ENCODE measurements at places on chromosomes 5 and 9. TPM values are rescaled to one million over a fixed set of nuclear protein-coding genes. Genes with fewer than 3 reads are reported as not detected.

DNA sequence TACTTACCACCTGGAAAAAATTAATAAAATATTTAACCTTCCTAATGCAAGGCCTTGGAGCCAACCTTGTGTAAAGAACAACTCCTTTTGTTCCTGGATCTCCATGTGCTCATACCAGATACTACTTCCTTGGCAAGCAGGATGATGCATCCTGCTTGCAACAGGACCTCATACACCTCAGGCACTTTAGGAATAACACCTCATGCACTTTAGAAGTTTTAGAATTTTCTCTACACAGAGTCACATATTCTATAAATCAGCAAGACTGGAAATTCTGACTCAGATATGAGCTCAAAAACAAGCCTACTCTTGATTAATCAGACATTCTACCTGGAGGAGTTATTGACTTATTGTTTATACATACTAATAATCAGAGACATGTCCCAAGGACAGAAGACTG, 209.6 kb upstream of the CDH10 start:
- no peak for DNase-seq

- DNase-seq = peak; percentile 77
These were observed 713 bp downstream of the MOB3B start for GRCh38 chr9:27528886-27529315.

- no peak for DNase-seq
These were observed 139.2 kb upstream of the SMARCA2 start for GRCh38 chr9:1875921-1876448.

GRCh38 chr9:84592918-84593317, 76.6 kb upstream of the NTRK2 start:
- DNase-seq = no peak

DNA sequence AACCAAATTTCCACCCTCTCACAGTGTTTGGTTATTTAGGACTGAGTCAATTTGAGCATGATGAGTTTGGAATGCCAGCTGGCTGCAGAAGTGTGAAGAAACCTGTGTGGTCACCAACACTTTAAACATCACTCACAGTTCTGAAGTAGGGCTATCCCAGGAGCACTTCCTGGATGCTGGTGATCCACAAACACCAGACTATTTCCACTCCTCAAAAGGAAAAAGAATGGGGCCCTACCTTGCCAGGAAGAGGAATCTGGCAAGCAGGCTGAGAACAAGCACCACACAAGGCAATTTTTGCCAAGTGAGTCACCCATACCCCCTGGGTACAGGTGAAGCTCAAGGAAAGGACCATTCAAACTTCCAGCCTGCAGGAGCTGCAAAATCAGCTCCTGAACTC, 294.2 kb upstream of the PTGER4 start:
- no peak for DNase-seq

DNA sequence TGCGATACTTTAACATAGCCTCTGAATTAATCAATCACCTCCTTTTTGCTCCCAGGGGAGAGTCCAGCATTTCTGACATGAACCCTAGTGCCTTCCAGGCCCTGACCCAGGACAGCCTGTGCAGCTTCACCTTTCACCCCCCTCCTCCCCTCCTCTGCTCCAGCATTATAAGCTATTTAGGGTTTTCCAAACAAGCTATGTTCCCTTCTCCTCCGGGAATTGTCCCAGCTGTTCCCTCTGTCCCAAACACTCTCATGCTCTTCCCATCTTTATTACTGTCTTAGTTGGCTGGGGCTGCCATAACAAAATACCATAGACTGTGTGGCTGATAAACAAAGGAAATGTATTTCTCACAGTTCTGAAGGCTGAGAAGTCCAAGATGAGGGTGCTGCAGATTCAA, 161.5 kb downstream of the EBF1 start:
- DNase-seq = peak; percentile 64

DNA sequence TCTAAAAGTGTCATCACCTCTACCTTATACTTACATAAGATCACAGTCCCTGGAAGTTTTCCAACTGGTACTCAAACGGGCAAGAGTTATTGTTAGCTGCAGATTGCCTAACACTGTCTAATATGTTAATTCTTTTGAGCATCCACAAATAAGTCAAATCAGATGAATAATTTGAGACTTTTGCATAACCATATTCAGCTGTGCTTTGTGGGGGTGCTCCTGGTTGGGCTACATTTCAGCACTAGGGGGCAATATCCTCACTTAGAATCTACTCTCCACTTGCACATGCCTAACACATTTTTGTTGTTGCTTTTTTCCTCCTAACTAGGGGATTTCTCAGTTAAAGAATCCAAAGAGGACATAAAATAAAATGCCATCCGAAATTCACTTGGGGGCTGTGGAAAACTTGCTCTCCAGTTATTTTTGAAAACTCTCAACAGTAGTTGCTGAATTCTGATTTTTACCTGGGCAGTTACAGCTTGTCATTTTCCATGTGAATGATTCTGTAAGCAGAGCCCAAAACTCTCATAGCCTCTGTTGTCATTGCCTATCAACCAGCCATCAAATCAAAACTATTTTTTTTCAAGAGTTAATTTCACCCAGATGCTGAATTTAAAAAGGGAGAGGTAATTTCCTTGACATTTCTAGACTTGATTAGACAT, 71.5 kb downstream of the TRIM36 start:
- peak; percentile 37 for DNase-seq

DNA sequence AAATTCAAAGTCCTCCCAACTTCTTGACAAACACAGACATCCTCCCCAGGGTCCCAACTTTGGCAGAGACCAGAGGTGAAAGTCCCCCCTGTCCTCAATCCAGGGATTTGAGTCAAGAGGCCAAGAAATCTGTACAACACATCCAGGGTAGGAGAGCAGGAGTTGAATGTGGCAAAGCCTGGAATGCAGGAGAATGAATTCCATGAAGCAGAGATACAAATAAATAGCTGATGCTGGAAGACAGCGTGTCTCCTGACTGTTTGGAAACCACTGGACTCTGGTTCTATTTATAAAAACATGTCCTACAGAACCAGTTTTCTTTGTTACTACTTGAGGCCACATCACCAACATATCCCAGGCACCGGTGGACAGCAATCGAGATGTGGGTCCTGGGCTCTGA, 43.7 kb upstream of the SLIT3 start:
- no peak for DNase-seq

- DNase-seq = no peak
These were observed 674.6 kb upstream of the ZNF608 start for GRCh38 chr5:125421006-125421405.

DNA sequence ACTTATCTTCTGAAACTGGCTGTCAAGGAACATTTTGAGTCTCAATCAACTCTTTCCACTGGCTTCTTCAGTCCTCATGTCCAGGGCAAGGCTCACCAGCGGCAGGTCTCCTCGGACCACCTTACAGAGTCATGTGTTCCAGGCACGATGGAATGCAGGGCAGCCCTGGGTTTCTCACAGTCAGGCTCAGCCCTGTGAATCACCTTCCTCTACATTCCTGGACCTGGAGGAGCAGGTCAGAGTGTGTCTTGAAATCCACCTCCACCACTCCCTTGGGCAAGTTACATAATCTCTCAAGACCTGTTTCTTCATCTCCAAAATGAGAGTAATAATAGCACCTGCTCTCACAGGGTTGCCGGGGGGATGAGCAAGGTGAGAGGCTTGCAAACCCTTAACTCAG, 16.0 kb downstream of the ENC1 start:
- DNase-seq = no peak

- no peak for DNase-seq
These were observed 45.3 kb upstream of the DPYSL3 start for GRCh38 chr5:147555176-147555575.

- no peak for DNase-seq
These were observed 30.5 kb upstream of the HAPLN1 start for GRCh38 chr5:83751201-83751600.

GRCh38 chr9:107337676-107338590, 54.9 kb downstream of the RAD23B start:
- no peak for DNase-seq

DNA sequence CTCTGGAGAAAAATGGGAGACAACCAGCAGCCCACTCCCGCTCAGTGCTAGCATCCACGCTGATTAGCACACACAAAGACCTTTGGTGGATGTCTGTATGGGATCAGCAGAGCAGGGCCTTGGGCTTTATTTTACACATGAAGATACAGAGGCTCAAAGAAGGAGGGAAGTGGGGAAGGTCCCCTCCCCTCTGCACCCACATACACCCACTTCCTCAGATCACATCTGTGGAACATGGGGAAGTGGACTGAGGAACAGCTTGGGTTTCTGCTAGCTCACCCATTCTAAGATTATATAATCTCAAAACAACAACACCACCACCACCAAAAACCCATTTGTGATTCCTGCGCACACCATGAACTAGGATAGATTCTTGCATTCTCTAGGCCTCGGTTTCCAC, 14.0 kb downstream of the GGTA1 start:
- DNase-seq = no peak

DNA sequence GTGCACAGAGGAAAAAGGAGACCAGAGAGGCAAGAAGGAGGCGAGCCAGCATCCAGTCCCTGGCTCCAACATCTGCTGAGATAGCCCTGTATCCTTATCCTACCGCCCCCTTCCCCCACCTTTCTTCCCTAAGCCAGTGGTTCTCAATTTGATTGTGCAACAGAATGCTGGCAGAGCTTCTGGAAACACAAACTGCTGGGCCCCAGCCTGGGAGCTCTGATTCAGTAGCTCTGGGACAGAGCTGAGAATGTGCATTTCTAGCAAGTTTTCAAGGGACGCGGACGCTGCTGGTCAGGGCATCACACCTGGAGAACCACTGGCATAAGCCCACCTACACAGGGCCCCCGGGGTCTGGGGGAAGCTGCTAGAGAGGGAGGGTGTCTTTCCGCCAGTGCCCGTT, 21.1 kb downstream of the AK8 start:
- peak; percentile 98 for DNase-seq

GRCh38 chr5:166845044-166845443, 1446.4 kb upstream of the WWC1 start:
- DNase-seq = peak; percentile 39

DNA sequence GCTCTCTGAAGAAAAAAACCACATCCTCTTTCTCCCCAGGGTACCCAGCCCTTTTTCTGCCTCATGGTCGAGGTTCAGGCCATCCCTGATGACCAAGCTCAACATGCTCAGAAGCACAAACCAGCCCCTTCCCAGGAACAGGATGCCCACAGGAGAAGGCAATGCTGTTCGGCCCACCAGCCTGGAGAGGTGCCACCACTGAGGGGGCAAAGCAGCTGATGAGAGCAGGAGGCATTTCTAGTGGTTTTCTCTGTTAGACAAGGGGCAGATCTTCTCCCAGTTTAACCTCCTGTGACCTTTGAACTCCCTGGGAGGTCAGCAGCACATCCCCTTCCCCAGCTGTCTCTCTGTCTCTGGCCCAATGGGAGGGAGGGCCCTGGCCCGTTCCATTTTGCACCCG, 73.0 kb downstream of the PAX5 start:
- DNase-seq = no peak

DNA sequence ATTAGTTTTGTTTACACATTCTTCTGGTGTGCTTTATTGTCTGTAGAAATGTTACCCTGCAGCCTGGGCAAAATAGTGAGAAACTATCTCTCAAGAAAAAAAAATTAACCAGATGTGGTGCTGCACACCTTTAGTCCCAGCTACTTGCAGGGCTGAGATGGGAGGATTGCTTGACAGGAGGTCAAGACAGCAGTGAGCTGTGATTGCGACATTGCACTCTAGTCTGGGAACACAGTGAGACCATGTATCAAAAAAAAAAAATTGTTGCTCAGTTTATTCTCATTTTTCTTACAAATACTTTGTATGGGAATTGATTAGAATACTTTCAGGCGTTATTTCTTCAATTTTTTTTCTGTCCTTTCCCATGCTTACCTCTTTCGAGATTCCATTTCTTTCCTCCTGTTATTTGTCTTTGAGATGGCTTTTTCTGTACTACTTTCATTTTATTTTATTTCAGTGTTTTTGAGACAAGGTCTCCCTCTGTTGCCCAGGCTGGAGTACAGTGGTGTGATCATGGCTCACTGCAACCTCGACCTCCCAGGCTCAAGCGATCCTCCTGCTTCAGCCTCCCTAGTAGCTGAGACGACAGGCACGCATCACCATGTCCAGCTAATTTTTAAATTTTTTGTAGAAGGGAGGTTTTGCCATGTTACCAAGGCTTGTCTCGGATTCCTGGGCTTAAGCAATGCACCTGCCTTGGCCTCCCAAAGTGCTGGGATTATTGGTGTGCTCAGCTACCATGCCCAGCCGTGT, 24.9 kb downstream of the TENT2 start:
- no peak for DNase-seq

The ZFP2 gene
- total RNA-seq = 1.5 TPM

The S1PR3 gene
- 38.7 TPM for total RNA-seq

The SEMA5A gene
- total RNA-seq = 23.4 TPM

The PCDHA4 gene
- 2.9 TPM for total RNA-seq

The TERT gene
- total RNA-seq = not detected

The ANXA2R gene
- total RNA-seq = 5.2 TPM

All from lung (tissue), 17 donors.